ENCODE measurements at places on chromosomes 5 and 9. TPM values are rescaled to one million over a fixed set of nuclear protein-coding genes. Genes with fewer than 3 reads are reported as not detected.

GRCh38 chr9:117278471-117279035 lies 136.3 kb downstream of the ASTN2 start:
- DNase-seq = no peak

DNA sequence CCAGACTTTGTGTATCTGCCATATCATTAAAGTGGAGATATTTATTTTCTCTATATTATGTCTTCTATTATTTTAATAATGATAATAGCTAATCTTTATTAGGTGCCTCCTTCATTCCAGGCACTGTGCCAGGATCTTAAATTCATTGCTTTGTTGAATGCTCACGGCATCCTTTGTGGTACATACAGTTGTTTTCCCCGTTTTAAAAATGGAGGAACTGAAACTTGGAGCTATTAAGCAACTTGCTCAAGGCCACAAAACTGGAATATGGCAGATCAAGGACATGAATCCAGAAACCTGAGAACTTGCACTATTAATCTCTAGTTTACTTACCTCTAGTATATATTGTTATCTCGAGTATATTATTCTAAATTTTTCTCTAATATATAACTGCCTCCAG lies 41.5 kb upstream of the PPP3R2 start:
- DNase-seq = no peak

DNA sequence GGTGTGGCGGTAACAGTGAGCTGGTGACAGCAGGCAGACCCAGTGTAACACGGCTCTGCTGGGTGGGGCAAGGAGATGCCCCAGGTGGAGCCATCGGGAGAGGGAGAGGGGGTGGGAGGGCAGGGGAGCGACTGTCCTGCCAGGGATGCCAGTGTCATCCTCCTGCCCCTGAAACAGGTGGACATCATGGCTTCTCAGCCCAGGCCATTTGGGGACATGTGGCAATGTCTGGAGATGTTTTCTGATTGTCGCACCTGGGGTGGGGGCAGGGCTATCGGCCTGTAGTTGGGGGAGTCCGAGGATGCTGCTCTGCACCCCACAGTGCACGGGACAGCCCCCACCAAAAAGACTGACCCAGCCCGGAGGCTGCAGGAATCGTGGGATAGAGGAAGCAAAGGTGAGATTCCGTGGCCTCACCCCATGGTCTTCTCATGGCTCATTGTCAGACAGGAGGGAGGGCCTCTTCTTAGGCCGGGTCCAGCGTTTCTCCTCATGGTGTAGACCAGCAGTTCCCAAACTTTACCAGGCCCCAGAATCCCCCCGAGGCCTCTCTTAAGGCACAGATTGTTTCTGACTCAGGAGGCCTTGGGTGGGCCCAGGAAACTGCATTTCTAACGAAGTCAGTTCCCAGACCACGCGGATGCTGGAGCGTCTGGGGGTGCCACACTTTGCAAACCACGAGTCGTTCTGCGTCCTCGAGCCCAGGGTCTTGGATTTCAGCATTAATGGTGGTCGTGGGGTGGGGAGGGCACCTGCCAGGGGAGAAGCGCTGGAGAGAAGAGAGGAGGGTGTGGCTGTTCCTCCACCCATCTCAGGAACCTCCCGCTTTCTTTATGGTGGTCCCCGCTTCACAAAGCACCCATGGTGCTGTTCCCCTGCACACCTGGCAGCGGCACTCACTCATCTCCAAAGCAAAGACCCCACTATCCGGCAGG lies 11.0 kb downstream of the COL5A1 start:
- DNase-seq = peak; percentile 51

DNA sequence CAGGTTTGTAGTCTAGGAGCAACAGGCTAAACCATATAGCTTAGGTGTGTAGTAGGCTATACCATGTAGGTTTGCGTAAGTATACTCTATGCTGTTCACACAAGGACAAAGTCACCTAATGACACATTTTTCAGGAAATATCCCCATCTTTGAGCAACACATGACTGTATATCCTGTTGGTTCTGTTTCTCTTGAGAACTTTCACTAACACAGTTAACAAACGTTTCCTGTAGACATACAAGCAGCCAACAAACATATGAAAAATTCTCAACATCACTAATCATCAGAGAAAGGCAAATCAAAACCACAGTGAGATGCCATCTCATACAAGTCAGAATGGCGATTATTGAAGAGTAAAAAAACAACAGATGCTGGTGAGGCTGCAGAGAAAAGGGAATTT lies 68.2 kb downstream of the NR2F1-AS1 start:
- DNase-seq = no peak

- no peak for DNase-seq
Measured at GRCh38 chr5:59058969-59059687, 476.3 kb downstream of the RAB3C start.

DNA sequence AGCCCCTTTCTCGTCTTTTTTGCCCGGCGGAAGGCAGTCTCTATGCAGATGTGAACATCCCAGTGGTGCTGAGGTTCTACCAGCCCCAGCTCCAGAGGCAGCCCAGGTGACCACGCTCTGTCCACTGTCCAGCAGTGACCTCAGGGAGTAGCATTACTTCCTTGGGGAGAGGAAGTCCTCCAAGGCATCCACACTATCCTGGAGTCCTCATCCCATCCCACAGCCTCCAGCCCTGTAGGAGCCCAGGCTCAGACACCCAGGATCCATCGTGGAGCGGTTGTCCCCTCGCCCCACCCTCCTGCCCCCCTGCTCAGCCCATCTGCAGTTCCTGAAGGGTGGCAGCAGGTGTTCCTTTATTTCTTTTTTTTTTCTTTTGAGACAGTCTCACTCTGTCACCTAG lies 294.5 kb upstream of the IRX4 start:
- DNase-seq = no peak

DNA sequence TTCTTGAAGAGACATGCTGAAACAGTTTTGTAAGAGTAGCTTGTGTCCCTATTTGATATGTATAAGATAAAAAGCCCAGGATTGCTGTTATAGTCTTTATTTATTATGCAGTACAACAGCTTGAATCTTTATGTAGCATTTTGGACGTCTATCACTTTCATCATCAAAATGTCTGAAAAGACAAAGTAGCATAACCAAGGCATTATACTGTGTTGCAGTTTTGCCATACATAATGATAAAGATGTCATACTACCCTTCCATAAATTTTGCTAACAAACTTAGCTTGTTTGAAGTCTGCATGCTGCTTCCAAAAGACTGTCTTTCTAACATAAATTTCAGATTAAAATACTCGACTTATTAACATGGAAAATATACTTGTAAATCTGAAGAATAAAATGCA lies 127.8 kb downstream of the PRR16 start:
- no peak for DNase-seq

GRCh38 chr5:96133341-96134079 lies 171.9 kb upstream of the ELL2 start:
- DNase-seq = no peak

DNA sequence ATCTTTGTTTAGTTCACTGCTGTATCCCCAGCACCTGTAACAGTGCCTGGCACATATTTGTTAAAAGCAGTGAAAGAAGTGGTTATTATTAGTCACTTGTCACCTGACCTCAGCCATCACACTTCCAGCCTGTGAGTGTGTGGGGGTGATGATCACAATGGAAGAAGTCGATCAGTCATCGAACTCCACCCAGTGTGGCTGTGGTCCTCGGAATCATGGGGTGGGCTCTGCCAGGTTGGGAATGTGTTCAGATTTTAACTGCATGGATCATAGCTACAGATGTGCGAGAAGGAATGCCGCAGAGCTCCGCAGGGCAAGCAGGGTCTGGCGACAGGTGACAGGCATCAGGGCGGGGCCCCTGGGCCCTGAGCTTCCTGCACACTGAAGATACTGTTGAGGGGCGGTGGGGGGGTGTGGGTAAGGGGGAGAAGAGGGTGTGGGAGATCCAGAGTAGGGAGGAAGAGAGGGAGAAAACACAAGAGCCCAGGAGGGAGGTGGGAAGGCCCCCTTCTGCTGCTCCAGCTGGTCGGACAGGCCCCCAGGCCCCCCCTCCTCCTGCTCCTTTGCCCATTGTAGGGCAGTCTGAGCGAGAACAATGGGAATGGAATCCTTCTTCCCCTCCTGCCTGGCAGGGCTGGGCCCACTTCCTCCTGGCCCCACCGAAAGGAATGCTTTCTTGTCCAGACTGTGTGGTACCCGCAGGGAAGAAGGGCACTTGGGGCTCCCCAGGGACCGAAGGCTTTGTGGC lies 89.6 kb downstream of the SPRY4 start:
- DNase-seq = no peak

DNA sequence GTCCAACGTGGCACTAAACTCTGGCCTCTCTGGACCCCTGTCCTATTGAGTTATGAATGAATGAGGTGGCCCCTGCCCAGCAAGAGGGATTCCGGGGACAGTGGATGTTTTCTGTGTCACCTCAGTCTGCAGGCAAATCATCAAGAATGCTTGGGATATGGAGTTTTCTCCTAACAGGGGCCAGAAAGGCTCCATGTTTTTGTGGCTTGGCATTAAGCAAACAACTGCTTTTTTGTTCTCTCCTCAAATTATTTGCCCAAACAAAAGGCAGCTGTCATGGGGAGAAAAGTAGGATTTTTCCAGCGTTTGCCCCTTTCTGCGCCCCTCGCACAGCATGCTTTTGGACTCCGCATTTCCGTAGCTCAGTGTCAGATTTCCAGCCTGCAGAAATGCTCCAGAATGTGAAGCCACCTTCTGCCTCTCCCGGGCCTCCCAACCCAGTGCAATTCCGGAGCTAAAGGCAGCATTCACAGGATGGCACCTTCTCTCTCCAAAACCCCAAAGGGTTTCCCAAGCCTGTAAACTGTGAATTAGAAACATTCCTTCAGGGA lies 553.3 kb downstream of the CCDC171 start:
- DNase-seq = no peak

GRCh38 chr5:180013678-180014077 lies 57.9 kb downstream of the RNF130 start:
- DNase-seq = no peak

IRGM gene
- total RNA-seq = not detected

ADAMTSL2 gene
- total RNA-seq = 22.3 TPM

GPR150 gene
- total RNA-seq = 0.49 TPM

DCANP1 gene
- not detected for total RNA-seq

All from sciatic nerve (tissue), 2 donors.